ENCODE measurements at places on chromosomes 13 and 19.

- no peak for DNase-seq
These were observed 7.2 kb downstream of the RNU6-9 start for GRCh38 chr19:900302-901111.

DNA sequence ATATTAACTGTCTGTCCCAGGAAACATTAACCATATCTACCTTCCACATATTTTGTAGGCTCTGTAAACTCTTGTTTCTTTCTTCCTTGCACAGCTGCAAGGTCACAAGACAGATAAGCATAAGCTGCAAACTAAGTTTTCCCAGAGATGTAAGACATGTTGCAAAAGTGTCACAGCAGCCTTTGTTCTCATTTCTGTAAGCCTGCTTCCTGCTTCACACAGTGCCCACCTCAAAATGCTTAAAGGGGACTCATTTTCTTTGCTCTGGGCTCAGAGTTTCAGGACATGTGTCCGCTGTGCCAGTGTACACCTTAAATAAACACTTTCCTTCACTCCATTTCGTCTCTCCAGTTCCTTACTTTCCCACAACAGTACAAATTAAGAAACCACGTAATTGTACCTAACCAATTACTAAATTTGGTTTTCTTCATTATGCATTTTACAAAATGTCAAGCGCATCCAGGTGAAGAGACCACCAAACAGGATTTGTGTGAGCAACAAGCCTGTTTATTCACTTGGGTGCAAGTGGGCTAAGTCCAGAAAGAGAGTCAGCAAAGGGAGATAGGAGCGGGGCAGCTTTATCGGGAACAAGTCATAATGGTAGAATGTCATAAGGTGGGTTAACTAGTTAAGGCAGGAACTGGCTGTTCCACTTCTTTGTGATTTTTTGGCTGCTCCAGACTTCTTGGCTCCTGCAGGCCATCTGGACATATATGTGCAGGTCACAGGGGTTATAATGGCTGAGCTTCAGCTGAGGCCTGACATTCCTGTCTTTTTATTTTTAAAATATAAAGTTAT, 12.7 kb upstream of the ZNF431 start:
- DNase-seq, result no peak

DNA sequence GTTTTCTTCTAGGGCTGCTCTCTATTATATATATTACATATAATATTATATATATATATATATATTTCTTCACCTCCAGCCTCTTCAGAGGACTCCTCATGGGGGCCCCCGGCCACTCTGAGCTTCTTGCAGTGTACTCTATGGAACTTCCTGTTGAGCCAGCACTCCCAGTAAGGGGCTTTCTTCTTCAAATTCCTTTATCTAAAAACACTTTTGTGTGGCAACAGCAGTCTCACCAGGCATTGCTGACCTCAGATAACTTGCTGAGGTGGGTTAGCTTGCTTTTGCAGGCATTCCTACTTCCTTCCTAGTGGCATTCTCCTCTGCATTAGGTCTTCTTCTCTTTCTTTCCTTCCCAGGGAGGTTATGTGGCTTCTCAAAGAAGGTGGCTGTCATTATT, 381.5 kb downstream of the MYO16 start:
- no peak for DNase-seq

- DNase-seq, result no peak
These were observed 25.8 kb upstream of the MEDAG start for GRCh38 chr13:30880151-30880855.

DNA sequence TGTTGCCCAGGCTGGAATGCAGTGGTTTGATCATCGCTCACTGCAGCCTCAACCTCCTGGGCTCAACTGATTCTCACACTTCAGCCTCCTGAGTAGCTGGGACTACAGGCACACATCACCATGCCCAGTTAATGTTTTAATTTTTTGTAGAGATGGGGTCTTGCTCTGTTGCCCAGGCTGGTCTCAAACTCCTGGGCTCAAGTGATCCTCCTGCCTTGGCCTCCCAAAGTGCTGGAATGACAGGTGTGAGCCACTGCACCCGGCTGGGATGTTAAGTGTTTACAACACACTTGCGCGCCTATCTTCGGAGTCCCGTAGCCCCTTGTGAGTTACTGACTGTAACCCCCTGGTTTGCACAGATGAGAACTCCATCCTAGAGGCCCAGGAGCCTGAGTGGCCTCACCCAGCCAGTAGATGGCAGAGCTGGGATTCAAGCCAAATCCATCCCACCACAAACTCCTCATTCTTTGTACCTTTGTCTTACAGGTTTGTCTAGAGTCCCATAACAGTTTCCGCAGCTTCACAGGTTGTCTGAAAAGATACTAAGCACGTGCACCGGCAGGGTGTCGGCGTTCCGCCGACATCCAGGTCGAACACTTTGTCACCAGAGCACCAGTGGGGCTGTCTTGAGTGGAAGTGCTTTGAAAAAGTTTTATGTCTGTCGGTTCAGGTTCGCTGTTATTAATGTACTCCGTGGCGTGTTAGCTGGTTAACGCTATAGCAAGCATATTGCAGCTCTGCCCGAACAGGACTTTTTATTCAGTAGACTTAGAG, 14.7 kb downstream of the MAG start:
- DNase-seq, result no peak

DNA sequence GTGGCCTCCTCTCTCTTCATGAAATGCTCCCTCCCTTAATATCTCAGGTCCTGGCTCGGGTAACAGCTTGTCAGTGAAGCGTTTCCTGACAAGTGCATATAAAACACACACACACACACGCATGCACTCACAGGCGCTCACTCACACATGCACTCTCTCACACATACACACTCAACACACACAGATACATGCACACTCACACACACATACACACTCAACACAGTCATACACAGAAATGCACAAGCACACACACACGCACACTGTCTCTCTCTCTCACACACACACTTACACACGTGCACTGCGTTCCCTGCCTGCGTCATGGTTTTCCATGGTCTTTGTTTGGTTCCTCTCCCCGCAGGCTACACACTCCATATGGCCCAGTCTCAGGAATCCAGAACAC, 344.1 kb downstream of the UQCRFS1 start:
- DNase-seq, result no peak

DNA sequence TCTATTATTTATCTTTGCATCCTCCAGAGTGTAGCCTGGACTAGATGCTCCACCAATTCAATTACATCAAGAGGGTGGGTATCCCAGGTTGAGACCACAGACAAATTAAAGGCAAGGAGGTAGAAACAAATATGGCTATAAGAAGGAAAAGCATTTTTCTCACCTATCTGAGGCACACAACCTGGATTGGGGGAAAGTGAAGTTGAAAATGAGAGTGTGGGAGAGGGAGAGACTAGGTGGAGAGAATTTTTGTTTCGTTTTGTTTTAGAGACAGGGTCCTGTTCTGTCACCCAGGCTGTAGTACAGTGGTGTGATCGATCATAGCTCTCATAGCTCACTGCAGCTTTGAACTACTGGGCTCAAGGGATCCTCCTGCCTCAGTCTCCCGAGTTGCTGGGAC, 5.8 kb upstream of the PRODH2 start:
- DNase-seq, result no peak

- no peak for DNase-seq
These were observed 24.3 kb upstream of the SHFL start for GRCh38 chr19:10061717-10062310.
